ENCODE measurements at places on chromosomes 7 and 10.

DNA sequence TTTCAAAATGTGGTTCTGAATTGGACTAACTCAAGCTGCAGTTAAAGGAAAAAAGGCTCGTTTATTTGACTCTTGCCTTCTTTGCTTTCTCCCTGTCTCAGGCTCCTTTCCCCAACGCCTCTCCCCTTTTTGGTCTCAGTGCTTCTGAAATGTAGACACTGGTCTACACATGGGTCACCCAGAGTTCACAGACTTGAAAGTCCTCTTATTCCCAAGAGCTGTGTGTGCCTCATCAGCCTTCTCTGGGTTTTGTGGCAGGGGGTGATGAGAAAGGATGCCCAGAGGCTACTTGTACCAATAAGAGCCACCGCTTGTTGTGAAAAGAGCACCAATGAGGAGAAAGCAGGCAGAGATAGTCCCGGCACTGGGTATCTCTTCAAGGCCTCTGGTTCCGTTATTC is 125.7 kb downstream of the BICC1 start:
- DNase-seq: no peak

DNA sequence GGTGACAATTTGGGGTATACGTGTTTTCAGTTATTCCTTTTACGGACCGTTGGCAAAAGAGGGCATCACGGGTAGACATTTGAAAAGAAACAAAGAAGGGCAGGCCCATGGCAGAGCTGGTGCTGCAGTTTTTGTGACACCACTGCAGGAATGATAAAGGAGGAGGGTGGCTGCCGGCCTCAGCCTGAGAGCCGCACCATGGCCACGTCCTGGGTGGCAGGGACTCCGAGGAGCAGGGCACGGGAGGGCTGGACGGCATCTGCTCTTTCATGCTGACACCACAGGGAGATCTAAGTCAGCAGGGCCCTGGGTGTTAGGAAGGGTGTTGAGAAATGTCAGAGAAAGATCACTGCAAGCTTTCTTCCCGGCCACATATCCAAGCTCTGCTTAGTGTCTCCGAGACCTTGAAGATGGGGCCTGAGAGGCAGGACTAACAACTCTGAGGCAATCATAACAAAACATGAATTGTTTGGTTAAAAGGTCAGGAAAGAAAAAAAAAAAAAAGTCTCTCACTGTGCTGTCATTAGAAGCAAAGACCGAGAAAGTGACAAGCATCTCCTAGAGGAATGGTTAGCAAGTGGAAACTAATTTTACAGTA is 36.6 kb downstream of the INSYN2A start:
- no peak for DNase-seq

GRCh38 chr10:118423800-118424442 is 81.8 kb upstream of the FAM204A start:
- peak; percentile 1 for DNase-seq

DNA sequence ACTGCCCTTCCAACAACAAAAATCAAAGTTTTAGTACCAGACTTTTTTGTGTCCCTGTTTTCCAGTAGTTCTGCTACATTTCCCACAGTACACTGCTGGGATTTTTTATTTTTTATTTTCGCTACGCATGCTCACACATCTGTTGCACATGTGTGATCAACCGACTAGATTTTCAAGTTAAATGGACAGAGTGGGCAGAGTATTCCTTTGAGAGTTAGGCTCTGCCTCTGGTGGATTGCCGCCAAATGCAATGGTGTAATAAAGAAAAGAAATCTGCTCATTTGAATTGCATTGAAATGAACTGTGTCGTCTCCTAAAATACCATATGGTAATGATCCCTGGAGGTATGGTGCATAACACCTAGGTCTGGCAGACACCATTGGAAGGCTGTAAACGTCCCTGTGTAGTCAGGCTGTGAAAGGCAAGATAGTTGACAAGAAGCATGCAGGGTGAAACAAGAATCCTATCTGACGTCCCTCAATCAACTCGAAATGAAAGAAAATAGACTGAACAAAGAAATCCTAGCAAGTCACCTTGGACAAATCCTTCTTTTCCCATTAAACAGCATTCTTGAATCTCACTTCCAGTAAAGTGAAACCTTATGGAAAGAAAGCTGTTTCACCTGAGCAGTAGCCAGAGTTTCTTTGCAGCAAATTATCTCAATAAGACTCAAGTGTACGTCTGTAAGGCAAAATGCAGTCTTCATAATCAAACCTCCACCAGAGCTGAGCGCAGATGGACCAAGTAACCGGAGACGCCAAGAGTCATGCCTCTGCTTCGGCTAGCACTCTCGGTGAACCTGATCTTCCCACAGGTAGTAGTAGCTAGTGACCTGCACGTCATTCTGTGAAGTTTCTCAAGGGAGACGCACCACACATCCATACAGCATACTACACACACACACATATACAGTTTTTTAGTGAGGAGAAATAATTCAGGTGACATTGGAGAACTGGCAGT is 357.3 kb downstream of the CRPPA start:
- no peak for DNase-seq

DNA sequence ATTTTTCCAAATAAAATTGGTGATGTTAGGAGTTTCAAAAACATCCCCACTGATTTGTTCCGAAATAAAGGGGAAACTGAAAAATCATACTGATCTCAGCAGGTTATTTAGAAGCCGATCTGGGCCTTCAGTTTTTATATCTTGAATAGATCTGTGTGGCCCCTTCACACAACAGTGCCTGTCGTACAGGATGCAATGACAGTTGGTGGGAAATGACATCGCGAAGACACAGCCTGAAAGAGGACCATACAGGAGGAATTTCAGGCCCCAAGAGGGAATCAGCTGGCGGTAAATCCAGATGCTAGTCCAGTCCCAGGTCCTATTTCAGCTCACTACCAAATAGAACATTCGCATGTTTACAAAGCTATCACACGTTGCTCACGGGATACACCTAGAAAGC is 3.0 kb downstream of the H2BK1 start:
- DNase-seq: no peak

DNA sequence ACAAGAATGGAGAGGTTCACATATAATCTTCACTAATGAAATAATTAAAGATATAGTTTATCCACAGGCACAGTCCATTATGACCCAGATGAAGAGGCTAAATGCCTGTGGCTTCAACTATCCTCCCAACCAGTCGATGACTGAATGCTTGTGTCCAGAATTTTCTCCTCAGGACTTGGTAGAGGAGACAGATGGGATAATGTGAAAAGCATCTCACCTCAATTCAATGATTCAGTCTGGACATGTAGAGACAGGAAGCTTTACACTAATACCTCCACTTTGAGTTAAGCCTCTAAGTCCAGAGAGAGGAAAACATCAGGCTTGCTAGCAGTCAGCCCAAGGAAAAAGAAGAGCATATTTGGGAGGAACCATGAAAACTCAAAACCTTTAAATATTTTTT is 59.1 kb upstream of the COL1A2 start:
- DNase-seq: no peak

GRCh38 chr10:89793649-89794254 is 92.4 kb downstream of the KIF20B start:
- no peak for DNase-seq

DNA sequence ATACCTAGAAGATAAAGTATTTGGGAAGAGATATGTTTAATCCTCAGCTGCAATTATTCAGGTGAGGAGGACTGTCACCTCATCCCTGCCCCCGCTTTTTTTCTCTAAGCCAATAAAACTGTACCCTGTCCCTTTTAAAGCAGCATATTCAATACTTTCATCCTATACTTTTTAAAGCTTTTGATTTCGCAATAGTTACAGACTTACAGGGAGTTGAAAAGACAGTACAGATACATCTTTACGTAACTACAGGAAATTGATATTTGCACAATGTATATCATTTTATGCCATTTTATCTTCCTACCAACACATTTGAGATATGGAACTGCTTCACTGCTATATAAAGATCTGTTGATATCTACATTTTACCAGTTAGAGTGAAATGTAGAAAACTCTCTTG is 47.6 kb downstream of the STK17A start:
- no peak for DNase-seq

DNA sequence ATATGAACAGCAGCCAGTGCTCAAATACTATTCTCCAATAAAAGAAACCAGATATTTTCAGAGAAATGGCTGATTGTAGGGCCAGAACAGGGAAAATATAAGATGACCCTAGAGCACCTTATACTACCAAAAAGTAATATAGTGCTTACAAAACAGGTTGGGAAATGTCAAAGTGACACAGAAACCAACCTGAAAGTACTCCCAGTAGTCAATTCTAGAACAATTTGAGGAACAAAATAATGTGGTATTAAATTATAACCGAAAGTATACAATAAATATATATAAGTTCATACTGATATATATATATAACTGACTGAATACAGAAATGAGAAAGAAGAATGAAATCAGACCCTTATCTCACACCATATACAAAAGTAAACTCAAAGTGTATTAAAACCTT is 657.2 kb upstream of the PHF14 start:
- DNase-seq: no peak

GRCh38 chr7:116224492-116225098 is 14.3 kb downstream of the TES start:
- no peak for DNase-seq

- no peak for DNase-seq
These were observed 23.0 kb downstream of the TMEM176A start for GRCh38 chr7:150823484-150824126.

DNA sequence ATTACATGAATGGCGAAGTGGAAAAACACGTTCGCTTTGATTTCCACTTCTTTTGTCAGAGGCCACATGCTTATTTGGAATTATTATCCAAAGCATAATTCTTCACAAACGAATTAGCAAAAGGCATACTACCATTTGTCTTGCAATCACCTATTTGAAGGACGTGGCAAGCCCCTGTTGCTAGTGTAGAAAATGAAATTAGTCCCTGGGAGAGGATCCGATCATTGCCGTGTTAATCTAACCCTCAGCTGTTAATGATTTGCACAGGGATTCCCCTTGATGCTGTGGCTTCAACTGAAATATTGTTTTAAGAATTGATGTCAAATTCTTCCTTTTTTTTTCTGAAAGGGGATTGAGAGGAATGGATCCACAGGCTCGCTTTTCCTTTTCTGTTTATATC is 4.6 kb downstream of the AGMO start:
- DNase-seq: no peak

GRCh38 chr10:77156406-77156879 is 481.2 kb downstream of the KCNMA1 start:
- no peak for DNase-seq

- DNase-seq: no peak
These were observed 63.2 kb upstream of the FGFR2 start for GRCh38 chr10:121661451-121661851.

DNA sequence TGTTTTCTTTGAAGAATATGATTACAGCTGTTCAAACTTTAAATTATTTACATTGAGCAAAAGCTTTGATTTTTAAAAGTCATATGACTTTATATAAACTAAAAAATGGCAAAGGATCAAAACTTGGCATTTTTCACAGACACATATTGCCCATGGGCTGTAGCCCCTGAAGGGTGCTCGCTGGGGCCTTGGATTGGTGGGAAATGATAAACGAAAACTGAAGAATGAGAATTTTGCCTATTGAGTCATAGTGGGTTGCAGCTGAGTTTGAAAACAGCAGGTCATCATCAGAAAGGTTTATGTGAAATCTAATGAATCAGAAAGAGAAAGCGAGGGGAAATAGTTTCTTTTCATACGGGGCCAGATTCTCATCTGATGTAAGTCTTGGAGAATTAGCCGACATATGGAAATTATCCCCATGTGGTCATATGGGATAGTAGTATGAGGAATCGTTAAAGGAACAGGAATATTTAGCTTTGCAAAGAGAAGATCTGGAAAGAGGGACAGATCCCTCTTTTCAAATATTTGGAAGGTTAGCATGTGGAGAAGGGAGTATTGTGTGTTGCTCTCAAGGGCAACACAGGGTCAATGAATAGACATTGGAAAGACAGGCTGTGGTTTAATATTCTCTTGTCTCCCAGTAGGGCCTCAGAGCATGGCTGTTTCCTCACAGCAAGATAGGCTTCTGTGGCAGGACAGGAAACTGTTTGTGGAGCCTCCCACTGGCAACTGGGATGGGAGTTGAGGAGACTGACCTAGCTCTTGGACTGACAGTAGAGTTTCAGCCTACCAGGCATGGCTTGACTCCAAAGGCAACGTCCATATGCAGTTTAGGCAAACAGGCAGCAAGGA is 119.0 kb downstream of the FZD1 start:
- no peak for DNase-seq

DNA sequence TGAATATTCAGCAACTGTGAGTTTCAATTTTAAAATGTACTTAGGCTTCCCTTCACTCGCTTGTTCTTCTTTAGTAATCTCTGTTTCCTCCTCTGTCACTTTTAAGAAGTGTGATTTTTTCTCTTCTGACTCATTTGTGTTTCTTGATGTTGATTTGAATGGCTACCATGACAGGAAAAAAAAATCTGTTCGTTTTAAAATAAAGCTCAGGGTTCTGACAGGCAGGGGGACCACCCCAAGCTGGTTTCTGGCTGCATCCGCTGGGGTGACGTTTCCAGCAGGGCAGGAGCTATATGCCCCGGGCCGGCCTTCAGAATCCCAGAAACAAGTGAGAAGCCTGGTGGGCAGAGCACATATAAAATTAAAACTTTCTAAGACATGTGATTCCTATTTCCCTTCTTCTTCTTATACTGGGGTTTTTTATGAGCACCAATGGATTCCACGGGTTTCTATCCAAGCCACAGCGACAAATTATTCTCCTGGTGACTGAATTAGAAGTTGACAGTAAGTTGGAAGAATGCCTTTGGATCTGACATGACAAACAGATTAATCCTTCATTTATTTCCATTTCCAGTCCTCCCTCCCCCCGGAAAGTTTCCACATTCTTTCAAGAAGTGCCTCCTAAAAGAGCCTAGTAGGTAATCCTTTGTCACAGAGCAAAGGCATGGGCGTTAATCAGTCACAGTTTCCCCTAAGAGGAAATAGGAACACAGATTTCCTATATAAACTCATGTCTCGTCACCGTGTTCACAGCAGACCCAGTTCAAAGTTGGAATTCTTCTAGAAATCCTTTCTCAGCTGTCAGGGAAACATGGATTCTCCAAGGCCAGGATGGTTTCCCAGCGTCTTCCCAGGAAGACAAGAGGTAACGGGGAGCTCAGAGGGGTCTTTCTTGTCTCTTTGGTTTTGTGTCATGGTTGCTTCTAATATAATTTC is 79.9 kb downstream of the PTPRE start:
- DNase-seq: no peak

- DNase-seq: no peak
These were observed 18.8 kb downstream of the CELF2 start for GRCh38 chr10:11036424-11037011.

- DNase-seq: no peak
These were observed 265.5 kb downstream of the KCNMA1 start for GRCh38 chr10:77371848-77372799.

GRCh38 chr10:103574097-103575061 is 80.9 kb downstream of the NEURL1 start:
- no peak for DNase-seq

DNA sequence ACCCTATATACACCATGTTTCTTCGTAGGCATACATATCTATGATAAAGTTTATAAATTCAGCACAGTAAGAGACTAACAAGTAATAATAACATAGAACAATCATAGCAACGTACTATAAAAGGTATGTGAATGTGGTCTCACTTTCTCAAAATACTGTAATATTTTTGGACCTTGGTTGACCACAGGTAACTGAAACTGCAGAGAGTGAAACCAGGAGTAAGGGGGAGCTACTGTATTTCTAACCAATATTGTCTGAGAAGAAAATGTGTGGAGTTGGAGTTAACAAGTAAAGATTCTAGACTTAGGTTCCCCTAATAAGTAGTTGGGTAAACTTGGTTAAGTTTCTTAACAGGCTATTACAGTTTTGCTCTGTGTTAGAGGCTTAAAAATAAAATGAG is 72.1 kb downstream of the GNAI1 start:
- DNase-seq: no peak

GRCh38 chr10:21208666-21209316 is 311.7 kb upstream of the NEBL start:
- no peak for DNase-seq

Measured in activated CD8-positive, alpha-beta memory T cell treated with anti-CD3 and anti-CD28 coated beads for 48 hours (primary cell).